ENCODE measurements at places on chromosomes 3 and 15.

DNA sequence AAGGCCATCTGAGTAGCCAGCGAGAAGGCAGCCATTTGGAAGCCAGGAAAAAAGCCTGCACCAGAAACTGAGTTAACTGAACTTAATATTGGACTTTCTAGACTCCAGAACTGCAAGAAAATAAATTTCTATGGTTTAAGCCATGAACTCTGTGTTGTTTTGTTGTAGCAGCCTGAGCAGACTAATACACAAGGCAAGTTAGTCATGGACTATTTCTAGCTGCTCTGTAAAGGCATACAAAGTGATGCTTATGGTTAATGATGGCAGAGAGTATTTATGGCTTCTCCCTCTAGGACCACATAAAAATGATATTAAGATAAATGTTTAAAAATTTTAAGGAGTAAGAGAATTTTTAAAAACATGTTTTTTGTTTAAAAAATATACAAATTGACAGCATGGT lies 37.1 kb downstream of the PROS1 start:
- DNase-seq: no peak

DNA sequence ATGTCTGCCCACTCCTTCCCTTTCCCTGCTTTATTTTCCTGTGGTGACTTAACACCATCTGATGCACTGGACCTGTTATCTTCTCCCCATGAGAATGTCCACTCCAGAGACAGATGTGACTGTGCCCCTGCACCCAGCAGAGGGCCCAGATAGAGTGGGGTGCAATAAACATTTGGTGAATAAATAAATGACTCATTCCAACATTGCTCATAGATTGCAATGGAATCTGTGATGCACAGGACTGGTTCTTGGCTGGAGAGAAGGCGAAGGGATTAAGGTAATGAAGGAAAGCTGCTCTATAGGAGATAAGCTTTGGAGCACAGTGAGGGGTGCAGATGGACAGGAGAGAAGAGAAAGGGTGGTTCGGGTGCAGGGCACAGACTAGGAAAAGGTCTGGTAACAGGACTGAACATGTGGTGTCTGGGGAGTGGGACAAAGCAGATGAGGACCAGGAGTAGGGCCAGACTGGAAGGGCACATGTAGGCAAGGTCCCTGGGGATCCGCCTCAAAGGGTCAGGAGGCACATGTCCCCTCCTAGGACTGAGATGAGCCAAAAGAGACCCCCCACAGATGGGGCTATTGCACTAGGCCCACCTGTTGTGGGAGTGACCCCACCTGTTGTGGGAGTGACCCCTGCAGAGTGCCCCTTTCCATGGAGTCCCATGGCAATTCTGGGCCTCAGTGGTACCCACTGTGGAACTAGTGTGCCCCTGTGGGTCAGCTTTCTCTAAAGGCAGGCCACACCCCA lies 17.5 kb upstream of the POC1A start:
- no peak for DNase-seq

DNA sequence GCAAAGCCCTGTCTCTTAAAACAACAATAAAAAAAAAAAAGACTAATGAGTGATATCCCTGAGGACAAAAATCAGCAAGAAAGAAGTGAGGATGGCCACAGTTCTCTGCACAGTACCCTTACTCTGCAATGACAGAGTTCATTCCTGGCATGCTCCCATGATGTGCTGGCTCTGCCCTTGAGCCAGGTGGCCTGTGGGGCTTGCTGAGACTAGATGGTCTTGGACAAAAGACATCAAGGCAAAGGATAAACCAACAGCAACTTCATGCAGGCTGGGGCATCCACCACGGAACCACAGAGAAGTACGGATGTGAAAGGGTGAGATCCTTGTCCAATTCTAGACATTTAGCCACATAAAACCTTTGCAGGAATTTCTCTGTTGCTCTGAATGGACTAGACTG lies 12.7 kb downstream of the MGLL start:
- DNase-seq: no peak

DNA sequence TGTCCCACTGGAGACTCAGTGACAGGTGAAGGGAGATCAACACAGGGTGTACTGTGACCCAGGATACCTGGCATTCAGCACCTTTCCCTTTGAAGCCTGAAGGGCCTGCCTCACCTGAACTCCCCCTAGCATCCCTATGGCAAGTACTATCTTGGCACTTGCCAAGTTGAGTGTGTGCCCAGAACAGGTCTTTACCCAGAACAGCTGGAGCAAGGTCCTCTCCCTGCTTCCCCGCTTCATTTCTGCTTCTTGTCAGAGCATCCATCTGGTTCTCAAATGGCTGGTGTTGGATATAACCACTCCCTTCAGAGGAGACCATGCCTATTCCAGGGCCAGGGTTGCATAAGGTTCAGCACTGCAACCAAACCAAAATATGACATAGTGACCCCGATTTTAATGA lies 73.0 kb downstream of the FAM43A start:
- no peak for DNase-seq

GRCh38 chr3:120475722-120476377 lies 25.1 kb upstream of the FSTL1 start:
- no peak for DNase-seq

DNA sequence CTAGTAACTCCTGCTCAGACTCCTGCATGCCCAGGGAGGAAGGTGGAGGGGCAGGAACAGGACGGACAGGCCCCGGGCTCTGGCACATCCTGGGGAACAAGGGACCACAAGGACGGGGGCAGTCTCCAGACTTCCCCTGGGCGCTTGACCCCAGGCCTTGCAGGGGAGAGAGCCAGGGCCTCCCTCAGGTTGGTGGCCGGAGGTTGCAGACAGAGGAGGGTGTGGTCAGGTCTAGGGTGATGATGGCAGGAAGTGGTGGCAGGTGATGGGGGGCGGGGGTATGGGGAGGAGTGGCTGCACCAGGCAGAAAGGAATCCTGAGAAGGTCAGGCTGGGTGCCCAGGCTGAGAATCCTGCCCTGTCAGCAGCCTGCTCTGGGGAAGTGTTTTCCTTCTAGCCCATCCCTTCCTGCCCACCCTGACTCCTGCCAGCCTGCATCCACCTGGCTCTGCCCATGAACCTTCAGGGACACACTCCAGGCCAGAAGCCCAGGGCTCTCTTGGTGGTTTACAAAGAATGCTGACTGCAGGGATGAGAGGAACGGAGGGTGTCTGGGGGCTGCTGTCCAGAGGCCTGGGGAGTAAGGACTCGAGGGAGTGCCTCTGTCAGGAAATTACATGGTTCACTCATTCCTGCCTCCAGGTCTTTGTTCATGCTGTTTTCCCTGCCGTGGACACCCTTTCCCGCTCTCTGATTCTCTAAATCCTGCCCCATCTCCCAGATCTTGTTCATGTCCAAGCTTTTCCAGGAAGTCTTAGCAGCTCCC lies 15.8 kb downstream of the LOXL1 start:
- peak; percentile 39 for DNase-seq

DNA sequence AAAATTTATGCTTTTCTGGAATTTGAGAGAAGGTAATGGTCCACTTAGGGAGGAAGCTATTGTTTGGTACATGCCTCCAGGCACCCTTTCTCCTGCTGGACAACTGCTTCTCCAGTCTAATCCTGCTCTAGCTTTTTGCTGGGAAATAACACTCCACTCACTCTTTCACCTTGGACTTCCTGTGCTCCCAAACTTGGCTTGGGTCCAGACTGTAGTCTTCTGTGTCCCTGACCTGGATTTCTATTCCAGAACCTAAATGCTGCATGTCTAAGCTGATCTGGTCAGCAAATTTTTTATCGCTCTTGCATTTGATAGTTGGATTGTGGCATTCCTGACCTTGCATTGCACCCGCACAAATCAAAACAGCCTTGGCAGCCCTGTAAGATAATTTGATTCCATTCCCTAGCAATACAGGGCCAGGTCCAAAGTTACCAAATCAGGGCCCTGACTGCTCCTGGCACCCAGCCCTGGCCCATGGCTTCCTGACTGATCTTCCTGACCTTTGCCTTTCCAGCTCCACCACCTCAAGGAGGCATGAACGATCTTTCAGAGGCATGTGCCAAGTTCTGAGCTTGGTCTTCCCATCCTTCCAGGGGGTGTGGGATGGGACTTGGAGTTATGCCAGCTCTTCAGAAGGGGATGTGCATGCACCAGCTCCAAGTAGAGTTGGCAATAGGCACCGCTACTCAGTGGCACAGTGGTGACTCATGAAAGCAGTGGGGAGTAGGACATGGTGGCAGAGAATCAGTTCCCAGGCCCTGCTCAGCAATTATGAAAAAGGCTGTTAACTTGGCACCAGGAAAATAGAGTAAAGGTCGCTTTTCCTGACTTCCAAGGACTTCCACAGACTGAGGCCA lies 43.9 kb upstream of the GOLGA8J start:
- DNase-seq: no peak

DNA sequence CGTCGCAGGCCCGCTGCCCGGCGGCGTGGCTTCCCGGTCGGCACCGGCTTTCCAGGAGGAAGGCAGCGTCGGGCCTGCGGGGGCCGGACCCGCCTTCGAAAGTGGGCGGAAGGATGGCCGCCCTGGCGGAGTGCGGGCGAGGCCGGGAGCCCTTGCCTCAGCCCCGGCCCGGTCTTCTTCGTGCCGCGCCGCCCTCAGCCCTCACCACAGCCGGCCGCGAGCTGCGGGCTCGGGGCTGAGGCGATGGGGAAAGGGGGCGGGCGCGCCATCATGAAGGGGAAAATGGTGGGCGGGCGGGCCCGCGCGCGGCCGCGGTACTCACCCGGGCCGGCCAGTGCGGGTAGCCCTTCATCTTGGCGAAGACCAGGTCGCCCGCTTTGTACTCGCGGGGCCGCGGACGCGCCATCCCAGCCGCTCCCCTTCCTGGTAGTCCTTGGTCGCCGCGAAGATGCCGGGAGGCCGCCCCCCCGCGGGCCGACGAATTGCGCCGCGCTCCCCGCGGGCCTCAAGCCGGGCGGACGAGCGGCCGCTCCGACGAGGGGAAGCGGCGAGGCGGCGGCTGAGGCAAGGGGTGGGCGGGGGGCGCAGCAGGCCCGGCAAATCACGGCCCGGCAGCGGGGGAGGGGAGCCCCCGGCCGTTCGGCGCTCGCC lies 489 bp downstream of the HDGFL3 start:
- DNase-seq: no peak

- no peak for DNase-seq
These were observed 78.8 kb downstream of the EOMES start for GRCh38 chr3:27643355-27643754.

- no peak for DNase-seq
These were observed 4.8 kb upstream of the AVEN start for GRCh38 chr15:34043813-34044212.

DNA sequence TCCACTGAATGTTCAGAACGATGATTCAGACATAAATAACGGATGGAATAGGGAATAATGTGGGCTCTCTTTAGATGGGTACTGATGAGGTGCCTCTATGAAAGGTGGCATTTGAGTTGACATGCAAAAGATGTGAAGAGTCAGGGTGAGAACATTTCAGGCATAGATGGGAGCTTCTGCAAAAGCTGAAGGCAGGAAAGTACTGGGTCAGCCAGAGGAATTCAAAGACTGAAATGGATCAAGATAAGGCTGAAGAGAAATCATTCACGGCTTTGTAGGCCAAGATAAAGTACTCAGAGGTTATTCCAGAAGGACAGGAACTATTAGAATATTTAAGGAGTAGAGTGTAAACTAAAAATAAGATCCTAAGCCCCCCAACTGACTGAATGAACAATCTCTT lies 189.6 kb upstream of the MCTP2 start:
- DNase-seq: no peak

DNA sequence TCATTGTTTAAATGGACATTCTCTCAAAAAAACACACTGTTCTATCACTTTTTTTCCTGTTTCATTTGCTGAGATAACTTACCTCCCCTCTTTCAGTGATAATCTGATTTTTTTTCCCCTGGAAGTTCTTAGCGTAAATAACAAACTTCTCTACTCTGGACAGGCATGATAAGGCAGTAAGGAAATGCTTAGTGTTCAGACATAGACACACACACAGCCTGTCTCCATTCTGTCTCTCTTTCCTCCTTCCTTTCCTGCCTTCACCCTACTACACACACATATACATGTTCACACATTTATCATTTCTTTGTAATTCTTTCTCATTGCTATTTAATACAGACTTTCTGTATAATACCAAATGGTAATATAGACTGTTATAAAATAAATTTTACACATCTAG lies 470.8 kb upstream of the ROBO1 start:
- no peak for DNase-seq

DNA sequence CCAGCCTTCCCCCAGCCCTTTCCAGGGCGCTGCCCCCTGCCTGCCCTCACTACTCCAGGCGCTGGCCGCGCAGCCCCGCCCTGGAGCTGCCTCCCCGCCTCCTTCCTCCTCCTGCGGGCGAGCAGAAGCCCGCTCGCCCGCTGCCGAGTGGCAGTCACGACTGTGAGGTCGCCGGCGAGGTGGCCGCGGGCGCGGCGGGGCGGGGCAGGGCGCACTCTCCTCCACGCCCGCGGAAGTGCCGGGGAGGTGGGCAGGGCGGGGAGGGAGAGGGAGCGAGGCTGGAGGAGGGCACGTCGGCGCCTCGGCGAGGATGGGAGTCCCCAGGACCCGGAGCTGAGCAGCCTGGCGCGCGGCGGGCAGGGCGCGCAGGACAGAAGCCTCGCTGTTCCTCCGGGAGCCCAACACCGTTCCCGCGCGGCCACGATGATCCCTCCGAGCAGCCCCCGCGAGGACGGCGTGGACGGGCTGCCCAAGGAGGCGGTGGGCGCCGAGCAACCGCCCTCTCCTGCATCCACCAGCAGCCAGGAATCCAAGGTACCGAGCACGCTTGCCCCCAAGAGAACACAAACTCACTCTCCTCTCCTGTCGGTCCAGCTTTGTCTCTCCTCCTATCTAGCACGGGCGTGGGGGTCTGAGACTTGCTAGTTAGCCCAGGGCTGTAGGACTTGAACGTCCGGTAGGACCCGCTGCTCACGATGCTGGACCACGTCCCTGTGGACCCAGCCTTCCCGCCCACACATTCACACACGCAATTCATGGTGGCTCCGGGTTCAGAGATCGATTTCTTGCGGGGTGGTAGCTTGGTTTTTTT lies at the start of gene STAC:
TSS of gene STAC (plus strand) at position 284 of the 811 bp plus-strand sequence. CDS start at position 424, 140 bp downstream.
- DNase-seq: peak; percentile 33

DNA sequence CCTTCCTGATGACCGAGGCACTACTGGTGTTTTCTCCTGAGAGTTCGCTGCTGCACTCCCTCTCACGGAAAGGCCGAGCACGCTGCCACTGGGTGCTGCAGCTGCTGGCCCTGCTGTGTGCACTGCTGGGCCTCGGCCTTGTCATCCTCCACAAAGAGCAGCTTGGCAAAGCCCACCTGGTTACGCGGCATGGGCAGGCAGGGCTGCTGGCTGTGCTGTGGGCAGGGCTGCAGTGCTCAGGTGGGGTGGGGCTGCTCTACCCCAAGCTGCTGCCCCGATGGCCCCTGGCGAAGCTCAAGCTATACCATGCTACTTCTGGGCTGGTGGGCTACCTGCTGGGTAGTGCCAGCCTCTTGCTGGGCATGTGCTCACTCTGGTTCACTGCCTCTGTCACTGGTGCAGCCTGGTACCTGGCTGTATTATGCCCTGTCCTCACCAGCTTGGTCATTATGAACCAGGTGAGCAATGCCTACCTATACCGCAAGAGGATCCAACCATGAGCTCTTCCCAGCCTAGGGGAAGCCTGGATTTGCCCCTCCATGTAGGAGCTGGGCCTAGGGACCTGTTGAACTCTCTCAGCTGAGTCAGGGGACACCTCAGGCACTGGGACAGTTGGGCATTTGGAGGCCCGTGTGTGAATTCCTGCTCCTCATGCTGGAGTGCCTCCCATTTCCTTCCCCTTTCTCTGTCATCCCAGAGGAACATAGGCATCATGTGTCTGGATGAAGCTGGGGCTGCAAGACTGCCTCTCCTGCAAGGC lies 2.8 kb downstream of the CYB561D2 start:
- DNase-seq: no peak

- no peak for DNase-seq
These were observed 219.8 kb downstream of the SQOR start for GRCh38 chr15:45854455-45855202.

Measured in NCI-H510A (cell line).